BJ (cell line): ENCODE measurements at places on chromosomes 12 and 14.

DNA sequence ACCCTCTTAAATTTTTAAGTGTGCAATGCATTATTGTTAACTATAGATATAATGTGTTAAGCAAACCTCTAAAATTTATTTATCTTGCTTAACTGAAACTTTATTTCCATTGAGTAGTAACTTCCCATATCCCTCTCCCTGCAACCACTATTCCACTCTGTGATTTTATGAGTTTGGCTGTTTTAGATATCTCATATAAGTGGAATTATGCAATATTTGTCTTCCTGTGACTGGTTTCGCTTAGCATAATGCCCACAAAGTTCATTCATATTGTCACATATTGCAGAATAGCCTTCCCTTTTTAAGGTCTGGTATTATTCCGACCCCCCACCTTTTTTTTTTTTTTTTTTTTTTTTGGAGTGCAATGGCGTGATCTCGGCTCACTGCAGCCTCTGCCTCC, 247.6 kb downstream of the EMP1 start:
- no peak for DNase-seq

- DNase-seq: no peak
Measured at GRCh38 chr12:105502426-105502930, 172.0 kb downstream of the C12orf75 start.

- no peak for DNase-seq
Measured at GRCh38 chr12:28184375-28184774, 5.9 kb upstream of the CCDC91 start.

GRCh38 chr12:124760560-124760959, 103.1 kb downstream of the SCARB1 start:
- no peak for DNase-seq

GRCh38 chr14:77102154-77102553, 4.1 kb downstream of the CIPC start:
- no peak for DNase-seq

DNA sequence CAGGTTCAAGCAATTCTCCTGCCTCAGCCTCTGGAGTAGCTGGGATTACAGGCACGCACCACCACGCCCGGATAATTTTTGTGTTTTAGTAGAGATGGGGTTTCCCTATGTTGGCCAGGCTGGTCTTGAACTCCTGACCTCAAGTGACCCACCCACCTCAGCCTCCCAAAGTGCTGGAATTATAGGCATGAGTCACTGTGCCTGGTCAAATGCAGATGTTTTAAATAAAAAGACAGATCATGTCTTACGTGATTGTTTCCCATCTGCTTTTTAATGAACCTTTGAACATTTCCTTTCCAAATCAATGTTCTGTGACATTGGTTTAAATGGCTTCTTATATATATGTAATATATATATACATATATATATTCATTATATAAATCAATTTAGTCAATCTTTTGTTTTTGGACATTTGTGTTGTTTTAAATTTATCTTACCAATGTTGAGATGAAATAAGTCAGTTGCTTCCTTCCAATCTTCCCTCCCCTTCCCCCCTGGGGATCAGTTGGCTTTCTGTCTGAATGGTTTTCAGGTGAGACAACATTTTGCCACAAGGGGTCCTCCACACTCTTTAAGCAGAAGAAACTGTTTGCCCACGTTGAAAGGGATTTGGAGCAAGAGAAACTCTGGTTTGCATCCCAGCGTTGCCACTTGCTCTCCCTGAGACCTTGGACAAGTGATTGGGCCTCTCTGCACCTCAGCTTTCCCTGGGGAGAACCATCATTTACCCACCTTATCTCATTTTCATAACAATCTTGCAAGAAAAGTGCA, 47.6 kb upstream of the RBM19 start:
- peak; percentile 39 for DNase-seq

- no peak for DNase-seq
Measured at GRCh38 chr12:71440345-71440762, 756 bp downstream of the LGR5 start.

DNA sequence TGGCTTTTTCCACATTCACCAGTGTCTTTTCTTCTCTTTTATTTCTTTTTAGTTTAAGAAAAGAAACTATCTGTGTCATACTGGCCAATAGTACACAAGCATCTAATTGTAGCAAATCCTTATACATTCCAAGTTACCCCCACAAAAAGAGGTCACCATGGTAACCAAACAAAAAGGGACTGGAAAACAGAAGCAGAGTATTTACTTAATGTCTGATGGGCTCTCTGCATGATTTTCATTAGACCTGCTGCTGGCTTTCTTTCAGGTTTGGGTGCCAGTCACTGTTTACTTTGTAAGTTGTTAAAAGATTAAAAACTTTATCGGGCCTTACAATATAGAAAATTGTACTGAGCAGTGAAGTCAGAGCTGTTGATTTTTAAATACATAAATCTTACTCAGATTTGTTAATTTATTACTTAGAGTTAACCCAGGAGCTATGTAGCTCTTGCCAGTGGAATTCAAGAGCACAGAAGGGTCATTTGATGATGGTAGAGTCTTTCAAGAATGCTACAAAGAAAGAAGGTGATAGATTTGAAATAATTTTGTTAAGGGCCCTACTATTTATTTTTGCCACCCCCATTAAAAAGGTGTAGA, 123.9 kb downstream of the BRMS1L start:
- DNase-seq: no peak

GRCh38 chr12:29066011-29066588, 83.0 kb upstream of the FAR2 start:
- DNase-seq: no peak

GRCh38 chr12:95611676-95612309, 60.5 kb upstream of the USP44 start:
- no peak for DNase-seq

DNA sequence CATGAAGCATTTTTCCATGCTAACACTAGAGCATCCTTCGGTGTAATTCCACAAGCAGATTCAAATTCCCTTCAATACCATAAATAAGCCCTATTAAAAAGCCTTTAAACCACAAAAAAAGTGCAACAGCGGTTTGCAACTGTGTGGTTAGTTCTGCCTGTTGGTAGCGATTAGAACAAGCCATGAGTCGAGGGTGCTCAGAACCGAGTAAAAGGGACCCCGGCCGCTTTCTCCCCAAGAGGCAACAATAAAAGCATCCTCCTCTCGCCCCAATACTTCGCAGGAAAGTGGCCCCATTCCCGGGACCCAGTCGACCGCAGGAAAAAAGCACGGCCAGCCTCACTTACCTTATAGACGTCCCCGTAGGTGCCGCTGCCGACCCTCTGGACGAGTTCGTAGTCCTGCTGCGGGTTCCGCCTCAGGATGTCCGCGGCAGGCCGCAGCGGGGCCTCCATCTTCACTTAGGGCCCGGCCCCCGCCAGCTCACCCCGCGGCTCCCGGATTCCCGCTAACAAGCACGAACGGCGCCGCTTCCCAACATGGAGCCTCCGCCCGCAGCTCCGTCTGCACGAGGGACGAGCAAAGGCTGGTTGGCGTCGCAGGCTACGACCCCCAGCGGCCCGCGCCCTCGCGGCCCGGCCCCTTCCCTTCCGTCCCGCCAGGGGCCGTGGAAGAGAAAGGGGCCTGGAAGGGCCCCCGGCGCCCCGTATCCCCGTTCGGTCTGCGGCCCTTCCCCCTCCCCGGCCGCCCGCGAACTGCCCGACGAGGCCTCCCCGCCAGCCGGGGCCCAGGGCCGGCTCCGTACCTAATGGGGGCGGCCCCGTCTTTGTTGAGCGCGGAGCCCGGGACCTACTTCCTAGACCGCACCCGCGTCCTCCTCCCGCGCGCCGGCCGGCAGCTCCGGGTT, 521 bp downstream of the MAP4K5 start:
- DNase-seq: no peak

- no peak for DNase-seq
Measured at GRCh38 chr12:118685983-118686607, 295.2 kb upstream of the SRRM4 start.

DNA sequence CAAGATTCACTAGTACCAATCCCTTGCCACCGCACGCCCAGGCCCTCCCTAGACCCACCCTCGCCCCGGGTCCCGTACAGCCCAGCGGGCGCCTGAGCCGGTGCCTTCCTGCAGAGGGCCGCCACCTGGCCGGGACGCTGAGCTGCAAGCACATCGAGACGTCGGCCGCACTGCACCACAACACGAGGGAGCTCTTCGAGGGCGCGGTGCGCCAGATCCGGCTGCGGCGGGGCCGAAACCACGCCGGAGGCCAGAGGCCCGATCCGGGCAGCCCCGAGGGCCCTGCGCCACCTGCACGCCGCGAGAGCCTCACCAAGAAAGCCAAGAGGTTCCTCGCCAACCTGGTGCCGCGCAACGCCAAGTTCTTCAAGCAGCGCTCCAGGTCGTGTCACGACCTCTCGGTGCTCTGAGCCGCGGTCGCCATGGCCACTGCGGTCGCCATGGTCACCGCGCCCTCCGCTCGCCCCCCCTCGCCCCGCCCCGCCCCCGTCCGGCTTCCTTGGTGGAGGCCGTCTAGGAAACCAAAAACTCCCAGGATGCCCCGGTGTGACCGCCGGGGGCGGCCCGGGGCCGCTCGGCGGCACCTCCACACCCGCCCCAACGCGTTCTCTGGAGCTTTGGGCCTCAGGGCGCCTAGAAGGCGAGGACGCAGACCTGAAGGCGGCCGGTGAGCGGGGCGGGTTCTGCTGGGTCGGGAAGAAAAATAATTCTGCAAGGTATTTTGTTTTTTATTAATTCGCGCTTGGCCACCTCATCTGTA, 3.7 kb downstream of the REM2 start:
- DNase-seq: no peak

- DNase-seq: no peak
Measured at GRCh38 chr14:97878727-97879126, 1081.5 kb downstream of the VRK1 start.

DNA sequence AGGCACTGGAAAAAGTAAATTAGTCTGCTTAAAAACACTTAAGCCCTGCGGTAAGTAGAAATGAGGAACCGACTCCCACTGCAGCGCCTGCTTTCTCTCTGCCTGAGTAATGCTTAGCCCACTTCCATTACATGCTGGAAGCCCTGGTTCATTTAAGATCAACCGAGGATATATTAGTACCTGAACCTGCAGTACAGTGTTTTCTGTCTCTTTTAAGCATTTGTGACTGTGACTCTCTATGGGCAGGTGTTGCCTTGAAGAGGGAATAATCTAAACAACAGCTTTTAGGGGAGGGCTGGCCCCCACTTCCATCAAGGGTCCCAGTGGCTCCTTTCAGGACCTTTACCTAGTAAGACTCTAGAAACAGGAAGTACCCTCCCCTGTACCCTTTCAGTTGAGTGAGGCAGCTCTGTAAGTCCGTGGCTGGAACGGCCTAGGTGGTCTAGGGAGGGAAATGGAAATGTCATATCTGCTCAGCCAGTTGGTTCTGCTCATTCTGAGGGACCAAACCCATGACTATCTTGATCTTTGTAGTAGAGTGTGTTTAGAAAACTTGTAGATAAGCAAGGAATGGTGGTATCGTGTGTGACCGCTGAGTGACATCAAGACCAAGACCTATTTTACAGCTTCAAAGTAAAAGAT, 56.2 kb downstream of the FNTB start:
- no peak for DNase-seq

DNA sequence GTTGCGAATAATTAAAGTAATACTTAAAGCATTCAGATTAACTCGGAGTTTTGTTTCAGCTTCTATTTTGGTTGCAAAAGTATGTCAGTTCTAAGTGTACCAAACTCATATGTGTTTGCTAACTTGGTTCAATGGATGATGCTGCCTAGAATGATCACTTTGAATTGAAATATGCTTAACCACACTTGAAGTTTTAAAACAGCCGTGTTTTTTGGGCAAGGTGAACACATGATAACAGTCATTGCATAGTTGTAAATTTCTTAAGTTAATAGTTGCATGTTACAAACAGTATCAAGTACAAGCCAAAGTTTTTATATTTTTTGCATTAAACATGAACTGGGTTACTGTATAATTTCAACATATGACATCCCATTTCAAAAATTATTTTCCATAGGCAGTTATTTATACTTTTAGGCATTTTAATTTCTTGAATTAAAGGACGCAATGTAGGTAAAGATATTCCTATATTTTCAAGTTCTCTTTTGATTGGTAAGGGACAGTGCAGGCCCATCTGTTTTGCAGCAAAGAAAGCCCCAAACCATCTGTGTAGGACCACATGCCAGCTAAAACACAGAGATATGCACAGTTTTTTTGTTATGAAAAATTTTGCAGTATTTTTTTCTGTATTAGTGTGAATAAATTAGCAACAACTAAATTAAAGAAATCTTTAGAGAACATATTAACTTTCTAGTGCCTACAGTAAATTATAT, 575.5 kb downstream of the PRKD1 start:
- DNase-seq: no peak

- DNase-seq: no peak
Measured at GRCh38 chr12:21065845-21066244, 65.1 kb upstream of the SLCO1B1 start.

GRCh38 chr14:104528496-104528895, 51.1 kb upstream of the C14orf180 start:
- DNase-seq: no peak

- DNase-seq: peak; percentile 46
Measured at GRCh38 chr14:32507029-32507984, 178.2 kb downstream of the AKAP6 start.

DNA sequence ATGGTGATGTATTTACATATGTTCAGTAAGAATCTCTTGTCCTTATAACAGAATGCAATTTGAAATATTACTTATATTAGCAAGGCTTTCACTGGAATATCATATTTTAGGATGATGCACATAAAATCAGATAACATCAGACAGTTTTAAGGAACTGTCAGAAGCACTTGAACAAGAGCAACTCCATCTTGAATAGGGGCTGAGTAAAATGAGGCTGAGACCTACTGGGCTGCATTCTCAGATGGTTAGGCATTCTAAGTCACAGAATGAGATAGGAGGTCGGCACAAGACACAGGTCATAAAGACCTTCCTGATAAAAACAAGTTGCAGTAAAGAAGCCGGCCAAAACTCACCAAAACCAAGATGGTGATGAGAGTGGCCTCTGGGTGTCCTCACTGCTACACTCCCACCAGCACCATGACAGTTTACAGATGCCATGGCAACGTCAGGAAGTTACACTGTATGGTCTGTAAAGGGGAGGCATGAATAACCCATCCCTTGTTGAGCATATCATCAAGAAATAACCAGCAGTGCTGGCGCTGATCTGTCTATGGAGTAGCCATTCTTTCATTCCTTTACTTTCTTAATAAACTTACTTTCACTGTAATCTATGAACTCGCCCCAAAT, 27.6 kb upstream of the ETV6 start:
- DNase-seq: no peak

DNA sequence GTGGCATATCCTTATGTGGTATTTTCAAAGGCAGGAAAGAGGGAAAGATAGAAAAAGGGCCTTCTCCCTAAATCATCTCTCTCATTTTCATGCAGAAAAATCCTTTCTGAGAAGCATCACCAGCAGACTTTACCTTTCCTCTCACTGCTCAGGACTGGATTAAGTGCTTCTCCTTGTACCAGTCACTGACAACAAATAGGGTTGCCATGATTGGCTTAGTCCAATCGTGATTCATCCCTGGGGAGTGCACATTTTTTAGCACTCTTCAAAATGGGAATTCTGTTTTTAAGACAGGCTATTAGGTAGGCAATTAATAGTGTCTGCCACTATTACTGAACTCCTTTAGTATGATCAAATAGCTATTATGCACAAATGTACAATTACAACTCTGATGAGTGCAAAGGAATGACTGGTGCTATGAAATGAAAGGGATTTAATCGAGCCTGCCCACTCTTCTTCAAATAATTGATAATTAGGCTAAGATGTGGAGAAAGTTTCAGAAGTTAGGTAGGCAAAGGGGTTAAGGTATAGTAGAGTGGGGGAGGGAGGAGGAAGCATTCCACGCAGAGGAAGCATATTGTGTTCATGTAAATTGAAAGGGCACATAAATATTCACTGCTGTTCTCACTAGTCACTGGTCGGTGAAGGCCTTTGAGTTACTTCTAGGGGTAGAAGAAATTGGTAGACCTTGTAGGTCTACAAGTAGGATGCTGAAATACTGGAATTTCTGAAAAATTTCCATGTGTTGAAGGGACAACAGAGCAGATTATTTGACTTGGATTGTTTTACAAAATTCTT, 84.0 kb downstream of the MSRB3 start:
- no peak for DNase-seq
